Aorta (tissue), 5 donors: ENCODE measurements at places on chromosomes 12 and 14. TPM values are rescaled to one million over a fixed set of nuclear protein-coding genes. Genes with fewer than 3 reads are reported as not detected.

NYNRIN gene
- 11.2 TPM for total RNA-seq

TXNDC16 gene
- total RNA-seq = 10.7 TPM

USP30 gene
- 7.3 TPM for total RNA-seq

CD163L1 gene
- total RNA-seq = 10.2 TPM

RPGRIP1 gene
- 2.3 TPM for total RNA-seq

DNA sequence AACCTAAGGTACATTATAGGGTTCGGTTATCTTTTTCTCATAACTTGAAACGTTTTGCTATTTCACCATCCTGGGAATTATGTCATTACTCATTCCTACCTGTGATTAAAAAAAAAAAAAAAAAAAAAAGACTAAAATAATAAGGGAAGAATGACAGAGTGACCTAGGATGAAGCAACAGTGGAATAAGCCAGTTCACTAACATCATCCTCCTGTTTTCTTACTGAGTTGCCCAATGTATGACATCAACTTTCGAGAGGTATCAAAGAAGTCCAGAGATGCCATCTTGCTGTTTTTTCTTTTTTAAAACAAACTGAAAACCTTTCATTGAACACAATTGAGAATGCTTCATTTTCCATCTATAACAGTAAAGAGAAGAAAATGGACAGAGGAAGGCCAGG is 42.8 kb downstream of the AMN start:
- DNase-seq = no peak

DNA sequence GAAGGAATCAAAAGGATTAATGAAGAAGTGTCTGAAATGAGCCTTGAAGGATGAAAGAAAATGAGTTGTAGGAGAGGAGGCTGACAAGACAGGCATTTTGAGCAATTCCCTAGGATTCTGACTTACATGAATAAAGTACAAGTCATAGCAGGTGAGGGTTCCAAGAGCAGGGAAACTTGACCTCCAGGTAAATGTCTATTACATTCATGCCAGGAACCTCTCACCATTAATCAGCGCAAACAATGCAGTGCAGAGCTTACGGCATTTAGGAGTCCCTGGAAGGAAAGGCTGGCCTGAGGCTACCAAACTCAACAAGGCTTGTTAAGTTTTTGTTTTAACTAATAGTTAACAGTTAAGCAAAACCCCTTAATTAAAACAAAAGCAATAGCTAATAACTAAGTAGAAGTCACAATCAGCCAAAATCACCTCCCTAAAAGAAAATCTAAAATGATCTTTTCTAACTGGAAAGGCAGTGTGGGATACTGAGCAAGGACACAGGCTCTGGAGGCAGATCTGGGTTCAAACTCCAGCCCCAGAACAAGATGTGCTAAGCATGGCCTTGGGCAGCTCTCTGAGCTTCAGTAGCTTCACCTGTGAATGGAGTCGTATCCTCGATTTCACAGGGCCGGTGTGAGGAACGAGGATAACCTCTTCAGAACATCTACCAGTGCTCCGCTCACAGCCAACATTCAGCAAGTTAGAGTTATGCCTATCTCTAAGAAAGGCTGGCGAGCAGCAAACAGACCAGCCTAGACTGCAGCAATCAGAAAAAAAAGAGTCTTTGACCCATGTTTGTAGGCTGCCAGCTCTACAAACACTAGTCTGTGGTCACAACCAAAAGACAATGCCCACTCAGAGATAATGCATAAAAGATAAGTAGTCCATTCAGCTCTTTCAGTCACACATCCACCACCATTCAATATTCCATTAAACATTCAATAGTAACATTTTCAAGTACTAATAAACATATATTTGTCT is 16.9 kb downstream of the PPTC7 start:
- DNase-seq = no peak

- DNase-seq = no peak
These were observed 88.5 kb downstream of the TSPAN8 start for GRCh38 chr12:71069311-71069710.

DNA sequence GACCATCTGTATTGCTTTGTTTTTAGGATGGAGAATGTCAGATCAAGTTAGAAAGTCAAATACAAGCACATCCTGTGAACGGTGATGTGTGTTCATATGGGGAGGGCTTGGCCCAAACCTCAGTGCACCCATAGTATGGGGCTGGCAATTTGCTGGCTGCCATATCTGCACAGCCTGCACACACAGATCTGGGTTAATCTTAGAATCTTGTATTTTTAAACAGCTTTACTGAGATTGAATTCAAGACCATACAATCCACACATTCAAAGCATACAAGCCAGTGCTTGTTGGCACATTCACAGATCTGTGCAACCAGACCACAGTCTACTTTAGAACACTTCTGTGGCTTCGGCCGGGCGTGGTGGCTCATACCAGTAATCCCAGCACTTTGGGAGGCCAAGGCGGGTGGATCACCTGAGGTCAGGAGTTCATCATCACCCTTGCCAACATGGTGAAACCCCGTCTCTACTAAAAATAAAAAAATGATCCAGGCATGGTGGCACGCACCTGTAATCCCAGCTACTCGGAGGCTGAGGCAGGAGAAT is 90.4 kb downstream of the CCDC92 start:
- DNase-seq = peak; percentile 61

- DNase-seq = no peak
These were observed 463.4 kb upstream of the TMEM132C start for GRCh38 chr12:127803545-127803944.

- no peak for DNase-seq
These were observed 10.7 kb downstream of the DHRS2 start for GRCh38 chr14:23646648-23647549.

- no peak for DNase-seq
These were observed 23.9 kb downstream of the DIO3 start for GRCh38 chr14:101585211-101585610.
